ENCODE measurements at places on chromosomes 2 and 18.

- no peak for DNase-seq
Measured at GRCh38 chr2:158808426-158808825, 13.3 kb downstream of the DAPL1 start.

- DNase-seq, result no peak
Measured at GRCh38 chr18:8097927-8098326, 511.3 kb upstream of the RAB12 start.

DNA sequence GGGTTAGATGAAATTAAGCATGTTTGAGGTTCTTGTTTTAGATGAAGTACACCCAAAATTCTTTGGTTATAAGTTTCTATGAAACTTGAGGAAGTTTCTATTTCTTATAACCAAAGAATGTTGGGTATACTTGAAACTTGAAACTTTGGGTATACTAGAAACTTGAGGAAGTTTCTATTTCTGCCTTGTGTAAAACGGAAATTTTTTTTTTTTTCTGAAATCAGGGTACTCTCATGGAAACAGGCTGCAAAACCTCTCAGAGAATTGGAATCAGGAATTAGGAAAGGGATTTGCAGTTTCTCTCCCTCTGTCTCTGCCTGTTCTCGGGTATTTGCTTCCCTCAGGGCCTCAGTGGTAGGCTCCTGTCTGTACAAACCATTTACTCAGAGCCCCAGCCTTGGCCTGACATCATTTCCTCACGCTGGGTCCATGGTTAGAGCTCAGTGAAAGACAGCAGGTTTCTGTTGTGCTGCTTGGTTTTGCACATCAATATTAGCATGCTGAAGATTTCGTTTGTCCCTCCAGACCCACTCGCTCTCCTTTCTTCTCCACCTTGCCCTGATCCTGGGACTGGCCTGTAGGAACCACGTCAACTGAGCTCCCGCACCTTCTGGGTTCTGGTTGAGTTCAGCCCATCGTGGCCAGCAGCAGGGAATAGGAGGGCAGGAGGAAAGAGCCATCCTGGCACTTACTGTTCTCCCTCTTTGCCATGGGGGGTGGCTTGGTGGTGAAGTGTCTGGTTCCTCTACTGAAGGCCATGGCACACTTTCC is 106.4 kb downstream of the POLR1A start:
- DNase-seq, result no peak

DNA sequence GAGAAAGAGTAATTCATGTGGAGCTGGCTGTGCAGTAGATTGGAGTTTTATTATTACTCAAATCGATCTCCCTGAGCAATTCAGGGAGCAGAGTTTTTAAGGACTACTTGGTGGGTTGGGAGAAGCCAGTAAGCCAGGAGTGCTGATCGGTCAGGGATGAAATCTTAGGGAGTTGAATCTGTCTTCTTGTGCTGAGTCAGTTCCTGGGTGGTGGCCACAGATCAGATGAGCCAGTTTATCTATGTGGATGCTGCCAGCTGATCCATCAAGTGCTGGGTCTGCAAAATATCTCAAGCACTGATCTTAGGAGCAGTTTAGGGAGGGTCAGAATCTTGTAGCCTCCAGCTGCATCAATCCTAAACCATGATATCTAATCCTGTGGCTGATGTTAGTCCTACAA is 17.0 kb upstream of the UGT1A8 start:
- no peak for DNase-seq

- no peak for DNase-seq
Measured at GRCh38 chr2:165361514-165361913, 108.0 kb upstream of the CSRNP3 start.

Measured in stimulated activated CD8-positive, alpha-beta memory T cell treated with anti-CD3 and anti-CD28 coated beads, Interleukin-2, amount 100 ng/mL, for 1 hour (primary cell).